ENCODE measurements at places on chromosomes 6 and 20.

DNA sequence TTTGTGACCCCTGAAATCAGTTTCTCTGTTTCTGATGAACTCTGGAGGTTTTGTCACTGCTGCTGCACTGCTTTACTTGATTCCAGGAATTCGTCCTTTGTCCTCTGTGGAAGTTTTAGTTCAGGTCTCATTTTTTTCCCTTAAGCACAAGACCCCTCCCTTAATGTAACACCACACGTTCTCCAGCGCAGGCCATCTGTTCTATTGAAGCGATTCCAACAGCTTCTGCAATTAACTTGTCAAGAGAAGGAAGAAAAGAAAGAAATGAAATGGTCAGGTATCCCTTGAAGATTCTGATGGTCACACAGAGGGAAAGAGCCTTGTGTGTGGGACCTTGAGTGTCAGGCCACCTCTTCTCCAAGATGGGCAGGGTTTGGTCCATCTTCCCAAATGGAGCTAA lies 7.8 kb upstream of the MAS1L start:
- DNase-seq: no peak

DNA sequence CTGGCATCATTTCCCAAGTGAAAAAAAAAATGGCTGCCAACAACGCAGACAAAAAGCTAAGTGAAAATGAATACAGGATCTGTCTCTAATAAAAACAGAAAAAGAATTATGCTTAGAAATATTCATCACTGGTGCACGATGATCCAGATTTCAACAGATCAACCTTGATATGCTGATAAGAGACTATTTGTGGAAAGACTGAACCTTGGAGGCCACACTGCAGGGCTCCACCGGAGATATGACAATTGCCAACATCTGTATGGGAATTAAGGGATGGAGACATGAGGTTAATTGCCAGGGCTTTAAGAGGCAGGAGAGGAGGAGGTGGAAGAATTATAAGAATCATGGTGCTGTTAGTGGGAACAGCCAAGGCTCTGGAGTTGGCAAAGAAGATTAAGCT lies 48.3 kb downstream of the PFDN4 start:
- DNase-seq: no peak

GRCh38 chr20:44104798-44105517 lies 82.0 kb downstream of the JPH2 start:
- DNase-seq: no peak

DNA sequence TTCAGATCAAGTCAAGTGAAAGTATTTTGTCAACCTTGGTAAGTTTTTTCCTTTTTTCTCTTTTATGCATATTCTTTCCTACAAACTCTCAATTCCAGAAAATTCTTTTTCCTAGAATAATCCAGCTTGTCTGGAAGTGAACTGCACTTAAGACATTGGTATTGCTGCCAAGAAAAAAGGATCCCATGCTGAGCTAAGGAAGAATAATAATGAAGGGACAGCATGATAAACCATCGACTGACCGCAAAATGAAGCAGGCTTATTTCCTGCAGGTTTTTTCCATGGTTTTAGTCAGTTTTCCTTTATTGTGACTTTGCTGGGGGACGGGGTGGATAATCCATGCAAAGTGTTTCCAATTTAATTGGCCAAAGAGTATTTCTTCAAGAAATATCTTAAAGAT lies 857.6 kb upstream of the SLC35B3 start:
- no peak for DNase-seq

DNA sequence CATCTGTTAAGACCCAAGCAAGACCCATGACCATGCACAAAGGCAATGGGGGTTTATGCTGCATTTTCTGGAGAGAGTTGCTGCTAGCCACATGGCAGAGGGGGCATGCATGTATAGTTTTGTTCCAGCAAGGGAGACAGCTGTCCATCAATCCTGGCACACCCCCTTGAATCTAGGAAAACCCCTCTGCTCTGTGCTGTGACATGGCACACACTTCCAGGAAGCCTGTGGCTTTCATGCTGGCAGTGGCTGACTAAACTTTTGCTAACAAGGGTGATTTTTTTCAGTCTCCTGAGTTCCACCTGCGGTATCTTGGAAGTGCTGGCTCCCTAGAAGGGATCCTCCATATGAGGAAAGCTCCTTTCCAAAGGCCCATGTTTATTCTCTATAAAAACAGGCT lies 9.1 kb upstream of the CST4 start:
- no peak for DNase-seq

DNA sequence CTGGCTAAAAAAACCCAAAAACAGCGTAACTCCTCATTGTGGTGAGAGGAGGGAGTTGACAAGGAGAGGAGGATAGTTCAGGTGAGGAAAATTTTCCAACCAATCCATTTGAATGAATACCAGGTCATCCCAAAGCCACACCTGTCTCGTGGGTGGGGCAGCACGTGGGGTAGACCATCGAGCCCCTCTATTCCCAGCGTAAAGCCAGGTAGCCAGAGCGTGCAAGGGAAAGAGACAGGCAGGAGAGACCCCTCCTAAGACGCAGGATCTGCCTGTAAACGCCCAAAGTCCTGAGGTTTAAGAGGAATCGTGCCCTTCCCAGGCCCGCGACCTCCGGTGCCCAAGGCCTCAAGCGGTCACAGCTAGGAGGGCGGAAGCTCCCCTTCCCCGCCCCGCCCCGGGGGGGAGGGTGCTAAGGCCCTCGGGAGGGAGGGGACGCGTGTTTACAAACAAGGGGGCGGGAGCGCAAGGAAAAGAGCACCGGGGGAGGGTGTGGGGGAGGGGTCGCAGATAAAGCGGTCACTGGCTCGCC lies 712 bp downstream of the RXRB start:
- peak; percentile 84 for DNase-seq

- DNase-seq: no peak
These were observed 579.1 kb downstream of the DHX35 start for GRCh38 chr20:39541136-39541803.

DNA sequence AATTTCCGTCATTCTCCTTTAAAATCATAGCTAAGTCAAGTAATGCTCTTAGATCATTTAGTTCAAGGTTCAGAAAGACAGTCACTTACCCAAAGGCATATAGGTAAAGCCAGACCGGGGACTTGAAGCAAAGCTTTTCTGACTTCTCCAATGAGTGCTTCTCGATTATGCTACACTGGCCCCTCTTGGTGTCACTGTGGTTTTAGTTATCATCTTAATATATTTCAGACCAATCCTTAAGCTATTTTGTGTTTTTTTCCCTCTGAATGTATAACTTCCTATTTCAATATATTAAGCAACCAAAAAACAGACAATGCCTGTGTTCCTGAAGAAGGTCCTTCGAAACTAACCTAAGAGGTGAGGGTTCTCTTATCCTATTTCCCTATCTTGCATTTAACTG lies 3.9 kb downstream of the PRDM1 start:
- DNase-seq: no peak

DNA sequence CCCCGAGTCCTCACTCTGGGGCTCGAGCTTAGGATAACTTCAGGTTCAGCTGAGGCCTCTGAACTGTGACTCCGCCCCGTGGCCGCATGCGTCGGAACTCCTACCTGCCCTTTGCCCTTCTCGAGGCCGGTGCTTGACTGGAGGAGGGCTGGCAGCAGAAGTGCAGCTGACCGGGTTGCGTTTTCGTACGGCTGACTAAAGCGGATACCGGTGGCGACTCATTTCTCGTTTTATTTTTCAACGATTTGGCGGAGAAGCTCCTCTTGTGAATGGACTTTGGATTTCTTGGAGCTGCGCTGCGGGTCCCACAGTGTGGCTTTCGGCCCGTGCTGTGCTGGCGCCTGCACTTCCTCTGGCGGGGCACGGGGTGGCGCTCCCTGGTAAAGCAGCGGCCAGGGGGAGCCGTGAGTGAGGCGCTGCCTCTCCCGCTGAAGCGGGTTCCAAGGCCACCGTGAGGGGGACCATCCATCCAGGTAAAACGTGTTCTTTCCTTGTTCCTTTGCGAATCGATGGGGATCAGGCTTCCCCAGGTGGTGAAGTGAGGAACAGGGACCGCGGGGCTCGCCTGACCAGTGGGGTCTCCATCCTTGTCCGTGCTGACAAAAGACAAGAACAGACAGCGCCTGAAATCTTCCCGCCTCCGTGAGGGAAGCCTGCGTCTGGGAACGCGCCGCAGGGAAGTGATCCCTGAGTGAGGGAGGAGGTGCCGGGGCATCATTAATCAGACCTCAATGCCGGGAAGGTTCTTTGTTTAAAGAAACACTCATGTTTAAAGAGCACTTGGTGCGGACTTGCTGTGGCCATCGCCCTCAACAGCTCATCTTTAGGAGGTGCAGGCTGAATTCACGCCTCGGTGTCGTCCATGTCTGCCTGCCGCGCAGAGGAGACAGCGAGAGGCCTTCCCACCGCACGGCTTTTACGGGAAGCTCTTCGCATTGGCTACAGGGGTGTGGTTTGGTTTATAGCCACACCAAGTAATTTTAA lies 38.8 kb downstream of the ERMARD start:
- peak; percentile 84 for DNase-seq

DNA sequence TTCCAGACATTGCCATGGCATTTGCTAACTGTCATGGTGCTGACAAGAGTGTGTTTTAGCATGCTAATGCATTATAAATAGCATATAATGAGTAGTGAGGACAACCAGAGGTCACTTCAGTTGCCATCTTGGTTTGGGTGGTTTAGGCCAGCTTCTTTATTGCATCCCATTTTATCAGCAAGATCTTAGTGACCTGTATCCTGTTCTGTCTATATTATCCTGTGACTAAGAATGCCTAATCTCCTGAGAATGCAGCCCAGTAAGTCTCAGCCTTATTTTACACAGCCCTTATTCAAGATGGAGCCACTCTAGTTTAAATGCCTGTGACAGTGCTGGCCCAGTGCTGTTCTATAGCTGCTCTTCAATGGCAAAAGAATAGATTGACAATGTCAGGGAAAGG lies 781.0 kb upstream of the ADGRB3 start:
- DNase-seq: no peak

- DNase-seq: no peak
These were observed 74.7 kb downstream of the STXBP5 start for GRCh38 chr6:147278891-147279290.

GRCh38 chr6:137365707-137366437 lies 128.3 kb downstream of the OLIG3 start:
- DNase-seq: no peak

DNA sequence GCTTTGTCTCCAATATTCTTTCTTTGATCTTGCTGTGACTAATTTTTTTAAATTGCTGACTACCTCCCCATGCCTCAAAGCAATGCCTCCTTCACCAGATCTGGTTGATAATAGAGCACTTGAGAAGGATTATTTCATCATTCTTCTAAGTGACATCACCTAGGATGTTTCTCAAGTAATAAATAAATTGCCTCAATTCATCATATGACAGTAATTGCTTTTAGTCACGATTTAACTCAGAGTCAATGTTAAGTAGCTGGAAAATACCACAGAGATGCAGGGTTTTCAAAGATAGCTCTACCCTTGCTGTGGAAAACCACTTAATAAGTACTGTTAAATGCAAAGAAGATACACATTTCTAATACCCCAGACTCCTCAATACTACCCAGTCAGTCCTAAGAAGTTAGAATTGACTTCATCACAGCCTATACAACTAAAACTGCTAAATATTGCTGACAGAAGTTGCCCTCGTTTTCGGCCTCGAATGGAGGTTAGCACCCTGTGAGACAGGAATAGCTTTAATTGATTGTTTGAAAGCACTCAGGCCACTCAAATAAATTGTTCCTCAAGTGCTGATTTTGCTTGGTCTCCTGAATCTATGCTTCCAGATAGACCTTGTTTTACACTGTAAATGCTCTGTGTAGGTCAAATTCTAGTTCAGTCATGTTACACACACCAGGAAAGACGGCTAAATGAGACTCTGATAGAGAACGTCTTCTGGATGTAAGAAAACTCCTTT lies 640.6 kb upstream of the CHD6 start:
- no peak for DNase-seq

DNA sequence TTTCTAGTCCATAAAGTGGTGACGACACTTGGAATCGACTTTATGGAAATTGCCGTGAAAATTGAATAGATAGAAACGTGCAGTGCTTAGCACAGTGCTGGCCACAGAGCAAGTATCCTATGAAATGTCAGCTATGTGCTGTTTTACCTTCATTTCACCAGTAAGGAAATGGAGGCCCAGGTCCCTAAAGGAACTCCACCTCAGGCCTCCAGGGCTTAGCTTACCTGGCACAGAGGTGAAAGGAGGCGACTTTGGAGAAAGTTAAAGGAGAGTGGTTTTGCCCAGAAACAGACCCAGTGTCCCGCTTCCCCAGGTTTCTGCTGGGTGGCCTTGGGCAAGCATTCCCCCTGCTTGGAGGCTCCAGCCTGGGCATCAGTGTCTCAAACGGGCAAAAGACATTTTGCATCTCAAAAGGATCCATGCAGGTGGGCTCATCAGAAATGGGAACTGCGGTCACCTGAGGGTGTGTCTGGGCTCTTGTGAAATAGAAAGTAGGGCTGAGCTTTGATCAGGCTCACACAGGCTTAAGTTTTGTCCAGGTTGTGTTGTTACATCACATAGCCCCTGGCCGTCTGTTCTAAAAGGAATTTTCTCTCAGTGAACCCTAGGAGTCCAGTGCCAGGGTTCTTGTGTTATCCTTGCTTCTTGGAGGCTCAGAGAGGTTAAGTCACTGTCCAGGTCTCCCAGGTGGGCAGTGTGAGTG lies 6.8 kb upstream of the TULP1 start:
- no peak for DNase-seq

GRCh38 chr6:10511477-10511876 lies 9.7 kb upstream of the GCNT2 start:
- DNase-seq: no peak

- DNase-seq: no peak
These were observed 12.2 kb downstream of the IGF2R start for GRCh38 chr6:159981071-159981402.

GRCh38 chr6:69064226-69064625 lies 429.1 kb downstream of the ADGRB3 start:
- no peak for DNase-seq

- DNase-seq: no peak
These were observed 584.2 kb downstream of the CD109 start for GRCh38 chr6:74280130-74280692.

DNA sequence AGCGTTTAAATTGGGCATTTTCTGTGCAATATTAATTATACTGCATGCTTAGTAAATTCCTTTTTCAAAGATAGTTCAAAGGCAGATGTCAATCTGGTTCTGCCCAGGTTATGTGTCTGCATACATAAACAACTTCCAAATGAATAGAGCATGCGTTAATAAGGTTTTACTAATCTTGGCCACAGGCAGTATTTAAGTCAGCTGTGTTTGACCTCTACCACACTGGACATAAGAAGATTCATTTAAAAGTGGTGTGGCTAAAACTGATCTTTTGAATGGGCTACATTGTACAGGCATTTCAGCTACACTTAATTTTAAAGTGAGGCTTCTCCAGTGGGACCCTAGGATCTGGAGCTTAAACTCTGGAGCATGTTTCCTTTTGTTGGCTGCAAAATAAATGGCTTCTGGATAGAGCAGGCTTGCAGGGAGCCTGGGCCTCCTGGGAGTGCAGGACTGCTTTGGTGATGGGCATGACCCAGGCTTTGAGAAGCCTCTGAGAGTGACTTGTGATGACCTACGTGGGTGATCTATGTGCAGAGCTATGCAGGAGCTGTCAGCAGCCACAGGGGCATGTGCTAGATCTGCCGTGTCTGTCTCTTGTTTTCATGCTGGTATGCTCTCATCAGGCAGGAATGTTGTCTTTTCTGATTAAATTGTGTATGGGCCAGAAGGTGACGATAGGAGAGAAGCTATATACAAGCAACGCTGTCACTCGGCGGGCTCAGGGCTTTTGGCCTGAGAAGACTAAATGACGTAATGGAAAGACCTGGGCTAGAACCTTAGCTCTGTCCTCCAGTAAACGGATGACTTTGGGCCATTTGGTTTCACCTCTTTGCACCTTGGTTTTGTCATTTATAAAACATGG lies 331.2 kb downstream of the QKI start:
- no peak for DNase-seq

Data from activated CD4-positive, alpha-beta memory T cell treated with anti-CD3 and anti-CD28 coated beads for 36 hours (primary cell).